Left kidney (tissue), 8 donors: ENCODE measurements at places on chromosomes 3 and 15. TPM values are rescaled to one million over a fixed set of nuclear protein-coding genes. Genes with fewer than 3 reads are reported as not detected.

GRCh38 chr3:151002003-151002981, 29.8 kb upstream of the CLRN1 start:
- no peak for DNase-seq

GRCh38 chr3:113219605-113220300, 8.4 kb downstream of the BOC start:
- DNase-seq: no peak

DNA sequence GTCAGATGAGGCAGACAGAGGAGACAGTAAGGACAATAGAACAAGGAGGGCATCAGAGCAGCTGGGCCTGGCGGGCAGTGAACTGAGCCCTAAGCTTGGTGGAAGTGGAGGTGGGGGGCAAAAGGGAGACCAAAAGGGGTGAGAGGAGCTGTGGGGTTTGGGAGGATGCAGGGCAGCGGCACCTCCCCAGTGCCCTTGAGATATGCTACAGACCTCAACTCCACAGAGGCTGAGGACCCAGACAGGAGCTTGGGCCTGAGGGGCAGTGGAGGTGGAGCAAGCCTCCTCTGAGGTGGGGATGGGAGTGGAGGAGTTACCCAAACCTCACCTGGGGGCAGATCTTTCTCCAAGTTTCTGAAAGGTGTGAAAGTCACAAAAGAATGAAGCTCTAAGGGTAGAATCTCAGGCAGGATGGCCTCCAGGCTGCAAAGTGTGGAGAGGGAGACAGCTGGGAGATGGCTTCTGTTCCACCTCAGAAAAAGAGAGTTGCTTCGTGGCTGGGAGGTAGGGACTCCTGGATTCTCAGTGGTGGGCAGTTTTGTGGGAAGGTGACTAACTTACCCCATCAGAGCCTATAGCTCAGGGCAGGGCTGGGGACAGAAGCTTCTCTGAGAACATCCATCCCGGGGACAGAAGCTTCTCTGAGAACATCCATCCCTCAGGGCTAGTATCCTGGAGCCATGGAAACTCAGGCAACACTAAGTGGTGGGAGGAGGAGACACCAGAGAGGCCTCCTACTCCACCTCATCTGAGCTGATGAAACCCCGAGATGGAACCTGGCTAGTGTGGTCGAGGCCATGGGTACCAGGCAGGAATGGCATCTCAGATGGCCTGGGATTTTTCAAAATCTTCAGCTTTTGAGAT, 2.3 kb upstream of the CLK3 start:
- no peak for DNase-seq

DNA sequence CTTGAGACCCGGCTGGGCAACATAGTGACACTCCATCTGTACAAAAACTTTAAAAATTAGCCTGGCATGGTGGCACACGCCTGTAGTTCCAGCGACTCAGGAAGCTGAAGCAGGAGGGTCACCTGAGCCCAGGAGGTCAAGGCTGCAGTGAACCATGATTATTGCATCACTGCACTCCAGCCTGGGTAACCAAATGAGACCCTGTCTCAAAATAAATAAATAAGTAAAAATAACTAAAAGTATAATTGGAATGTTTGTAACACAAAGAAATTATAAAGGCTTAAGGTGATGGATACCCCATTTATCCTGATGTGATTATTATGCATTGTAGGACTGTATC, 38.6 kb downstream of the MYO1E start:
- DNase-seq: no peak

GRCh38 chr15:70094690-70095311, 2.9 kb downstream of the TLE3 start:
- no peak for DNase-seq

- DNase-seq: no peak
Observed at GRCh38 chr3:175726228-175726627, 867.1 kb downstream of the NAALADL2 start.

- DNase-seq: no peak
Observed at GRCh38 chr3:153210660-153211059, 48.6 kb downstream of the RAP2B start.

GRCh38 chr3:43076857-43077256, 29.0 kb downstream of the POMGNT2 start:
- DNase-seq: no peak

DNA sequence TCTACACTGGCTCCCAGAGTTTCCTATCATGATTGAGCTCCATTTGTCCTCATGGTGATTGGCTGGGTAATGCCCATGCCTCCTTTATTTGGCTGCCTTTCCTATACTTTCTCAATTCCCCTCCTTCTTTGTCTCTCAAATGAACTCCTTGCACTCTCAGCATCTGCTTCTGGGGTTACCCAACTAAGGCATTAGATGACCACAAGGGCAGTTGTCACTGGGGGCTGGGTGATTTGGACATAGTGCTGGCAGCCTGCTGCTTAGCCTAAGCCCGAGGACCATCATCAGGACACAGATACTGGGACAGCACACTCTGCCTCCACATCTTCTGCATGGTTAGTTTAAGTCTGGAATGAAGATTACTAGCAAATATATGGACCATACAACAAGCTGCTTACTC, 49.2 kb upstream of the LRRFIP2 start:
- no peak for DNase-seq

- no peak for DNase-seq
Observed at GRCh38 chr3:43294975-43295374, 8.6 kb downstream of the SNRK start.

DNA sequence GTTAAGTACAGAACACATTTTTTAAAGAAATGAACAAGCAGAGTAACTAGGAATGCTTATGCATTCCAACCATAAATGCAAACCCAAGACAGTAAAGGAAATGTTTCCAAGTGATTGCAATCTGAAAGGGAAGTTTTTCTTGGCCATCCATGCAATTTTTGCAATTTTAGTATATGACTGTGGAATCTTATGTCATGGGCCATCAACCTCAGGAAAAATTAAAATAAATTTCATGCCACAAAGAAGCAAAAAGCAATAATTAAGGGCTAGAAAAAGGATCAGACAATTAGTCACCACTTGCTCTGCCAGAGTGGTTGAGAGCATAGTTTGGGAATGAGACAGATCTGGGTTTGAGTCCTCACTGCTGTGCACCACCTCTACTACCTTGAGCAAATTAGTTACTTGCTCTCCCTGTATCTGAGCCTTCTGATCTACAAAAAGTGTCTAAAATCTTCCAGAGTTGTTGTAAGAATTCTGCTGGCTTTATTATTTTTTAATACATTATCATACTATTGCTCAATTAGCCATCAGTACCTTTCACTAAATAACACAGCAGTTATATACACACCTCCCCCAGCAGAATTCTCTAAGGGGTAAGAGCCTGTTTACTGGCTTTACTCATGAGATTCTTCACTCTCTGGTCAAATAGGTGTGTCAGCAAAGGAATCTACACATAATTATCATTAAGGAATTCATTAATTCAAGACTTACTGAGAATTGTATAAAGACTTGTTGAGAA, 49.7 kb upstream of the FBN1 start:
- no peak for DNase-seq

DNA sequence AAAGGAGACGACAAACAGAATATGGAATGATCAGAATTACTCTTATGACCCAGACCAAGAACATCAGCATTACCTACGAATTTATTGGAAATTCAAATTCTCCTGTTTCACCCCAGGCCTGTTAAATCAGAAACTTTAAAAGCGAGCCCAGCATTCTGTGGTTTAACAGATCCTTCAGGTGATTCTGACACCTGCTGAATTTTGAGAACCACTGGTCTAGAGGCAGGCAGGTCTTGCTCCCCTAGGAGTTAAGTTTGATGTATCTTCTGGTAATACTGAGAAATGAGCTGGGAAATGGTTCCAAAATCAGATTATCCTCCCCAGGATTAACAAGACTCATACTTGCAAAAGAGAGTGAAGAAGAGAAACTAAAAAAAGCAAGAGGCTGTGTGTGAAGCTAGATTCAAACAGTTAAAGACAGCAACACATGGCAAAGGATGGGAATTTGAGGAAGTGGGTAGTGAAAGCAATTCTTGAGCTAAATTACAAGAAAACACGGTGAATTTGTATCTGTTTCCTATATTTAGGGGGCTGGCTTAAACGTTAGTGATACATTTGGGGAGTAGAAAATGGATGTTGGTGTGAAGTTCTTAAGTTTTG, 66.0 kb downstream of the FLNB start:
- DNase-seq: no peak

DNA sequence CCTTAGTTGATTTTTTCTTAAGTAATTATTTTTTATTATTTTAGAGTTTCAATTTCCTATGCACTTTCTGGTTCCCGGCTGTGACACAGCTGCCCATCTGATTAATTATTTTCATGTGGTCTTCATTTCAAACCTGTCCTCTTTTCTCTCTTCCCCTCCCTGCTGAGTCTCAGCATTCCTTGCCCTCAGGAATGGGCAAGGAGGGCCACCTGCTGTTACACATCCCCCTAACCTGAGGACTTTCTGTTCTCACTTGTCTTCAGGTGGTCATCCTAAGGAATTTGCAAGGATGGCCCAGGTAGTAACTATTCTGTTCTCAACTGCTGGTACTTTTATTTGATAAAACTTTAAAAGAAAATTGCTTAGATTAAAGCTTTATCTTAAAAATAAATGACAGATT, 545.0 kb downstream of the OTOL1 start:
- no peak for DNase-seq

- peak; percentile 18 for DNase-seq
Observed at GRCh38 chr3:158313338-158313927, 203.5 kb downstream of the RSRC1 start.

DNA sequence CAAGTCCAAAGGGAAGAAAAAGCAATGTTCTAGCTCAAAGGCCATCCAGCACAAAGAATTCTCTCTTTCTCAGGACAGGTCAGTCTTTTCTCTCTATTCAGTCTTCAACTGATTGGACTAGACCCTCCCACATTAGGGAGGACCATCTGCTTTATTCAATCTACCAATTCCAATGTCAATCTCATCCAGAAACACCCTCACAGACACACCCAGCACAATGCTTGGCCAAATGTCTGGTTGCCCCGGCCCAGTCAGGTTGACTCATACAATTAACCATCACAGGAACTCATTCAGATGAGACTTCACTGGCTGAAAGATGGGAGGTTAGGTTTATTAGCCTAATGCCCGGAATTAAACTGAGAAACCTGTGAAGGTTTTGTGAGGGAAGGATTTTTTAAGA, 32.4 kb downstream of the ACAN start:
- DNase-seq: no peak

DNA sequence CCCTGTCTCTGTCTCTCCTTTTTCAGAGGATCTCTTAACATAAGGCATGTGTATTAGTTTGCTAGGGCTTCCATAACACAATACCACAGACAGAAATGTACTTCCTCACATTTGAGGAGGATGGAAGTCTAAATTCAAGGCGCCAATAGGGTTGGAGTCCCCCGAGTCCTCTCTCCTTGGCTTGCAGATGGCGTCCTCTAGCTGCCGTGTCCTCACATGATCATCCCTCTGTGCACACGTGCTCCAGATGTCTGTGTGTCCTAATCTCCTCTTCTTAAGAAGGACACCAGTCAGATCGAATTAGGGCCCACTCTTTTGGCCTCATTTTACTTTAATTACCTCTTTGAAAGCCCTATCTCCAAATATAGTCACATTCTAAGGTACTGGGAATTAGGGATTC, 23.0 kb upstream of the BFSP2 start:
- DNase-seq: no peak

- no peak for DNase-seq
Observed at GRCh38 chr3:16300307-16300706, 35.3 kb downstream of the OXNAD1 start.

GRCh38 chr3:84245789-84246188, 713.0 kb upstream of the CADM2 start:
- DNase-seq: no peak

DNA sequence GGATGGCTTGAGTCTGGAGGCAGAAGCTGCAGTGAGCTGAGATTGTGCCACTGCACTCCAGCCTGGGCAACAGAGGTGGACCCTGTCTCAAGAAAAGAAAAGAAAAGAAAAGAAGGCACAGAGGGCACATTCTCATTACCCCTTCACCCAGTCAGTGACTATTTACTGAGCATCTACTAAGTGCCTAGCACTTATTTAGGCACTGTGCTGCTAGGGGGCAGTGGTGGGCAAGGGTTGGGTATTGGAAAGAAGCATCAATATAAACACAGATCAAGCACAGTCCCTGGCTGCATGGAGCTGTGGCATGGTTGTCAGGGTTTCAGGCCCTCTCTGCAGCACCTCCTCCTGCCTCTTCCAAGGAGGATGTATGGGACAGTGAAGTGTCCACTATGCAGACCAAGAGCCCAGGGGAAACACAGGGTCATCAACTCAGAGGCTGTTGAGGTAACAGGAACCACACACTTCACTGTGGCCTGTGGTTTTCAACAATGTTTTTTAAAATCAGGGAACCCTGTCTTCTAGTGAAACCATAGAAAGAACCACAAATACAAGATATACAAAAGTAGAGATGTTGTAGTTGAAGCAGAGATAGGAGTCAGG, 138.5 kb downstream of the RAB11A start:
- DNase-seq: no peak

GRCh38 chr3:32109256-32109655, 2.8 kb downstream of the GPD1L start:
- DNase-seq: no peak

GRCh38 chr3:59040902-59041301, 8.9 kb downstream of the CFAP20DC start:
- DNase-seq: no peak

GRCh38 chr3:197019535-197019934, 10.1 kb downstream of the MELTF start:
- no peak for DNase-seq

DNA sequence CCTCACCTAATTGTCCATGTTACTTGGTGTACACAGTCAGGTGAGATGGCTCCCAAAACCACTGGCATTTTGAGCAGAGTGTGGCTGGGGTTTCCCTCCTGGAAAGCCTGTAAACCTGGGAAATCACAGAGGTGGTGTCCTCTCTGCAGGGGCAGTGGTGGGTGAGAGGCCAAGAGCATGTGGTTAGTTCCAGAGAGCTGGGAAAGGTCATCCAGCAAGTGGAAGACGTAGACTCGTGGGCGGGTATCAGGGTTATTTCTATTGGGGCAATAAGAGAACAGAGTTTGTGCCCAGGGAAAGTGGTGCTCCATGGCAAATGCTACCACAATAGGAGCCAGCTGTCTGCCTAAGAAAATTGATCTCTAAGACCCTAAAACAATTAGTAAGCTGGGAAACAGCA, 44.6 kb upstream of the LIMD1 start:
- no peak for DNase-seq

GRCh38 chr15:70127288-70127746, 29.6 kb upstream of the TLE3 start:
- DNase-seq: no peak

Gene SH2D7
- polyA plus RNA-seq: 0.98 TPM

Gene TPM1
- 573 TPM for polyA plus RNA-seq

Gene CAV3
- 0.48 TPM for polyA plus RNA-seq

Gene GPR160
- polyA plus RNA-seq: 26.2 TPM

Gene NRG4
- polyA plus RNA-seq: 10.2 TPM

Gene BOC
- polyA plus RNA-seq: 26.6 TPM

Gene ACAN
- polyA plus RNA-seq: 2.1 TPM

Gene HYAL3
- polyA plus RNA-seq: 4.1 TPM
